Omental fat pad (tissue), 4 donors: ENCODE measurements at places on chromosomes 5 and 9. TPM values are rescaled to one million over a fixed set of nuclear protein-coding genes. Genes with fewer than 3 reads are reported as not detected.

DNA sequence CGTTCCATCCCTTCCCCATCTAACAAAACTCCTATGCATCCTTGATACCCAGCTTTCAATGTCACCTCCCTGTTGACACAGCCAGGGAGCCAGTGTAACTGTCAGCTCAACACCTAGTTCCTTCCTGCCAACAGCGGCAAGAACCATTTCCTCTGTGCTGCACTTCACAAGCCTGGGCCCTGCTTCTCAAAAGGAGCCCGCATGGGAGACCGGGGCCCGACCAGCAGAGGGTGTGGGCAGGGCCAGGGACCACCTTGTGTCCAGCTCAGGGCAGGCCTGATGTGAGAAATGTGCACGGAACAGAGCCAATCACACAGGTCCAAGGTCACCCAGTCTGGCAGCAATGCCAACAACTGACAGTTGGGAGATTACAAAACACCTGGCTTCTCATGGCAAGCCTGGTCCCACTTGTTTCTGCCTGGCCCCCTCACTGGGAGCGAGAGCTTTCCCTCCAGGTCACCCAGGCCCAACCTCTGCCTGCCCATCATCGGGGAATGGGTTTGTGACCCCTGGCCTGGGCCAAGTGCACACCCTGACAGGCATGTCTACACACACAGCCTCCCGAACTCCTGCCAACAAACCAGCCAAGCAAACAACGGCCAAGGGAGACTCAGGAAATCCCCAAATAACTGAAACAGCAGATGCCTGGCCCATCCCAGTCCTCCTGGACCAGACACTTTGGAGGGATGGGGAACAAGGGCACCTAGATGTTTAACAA, 3.1 kb downstream of the RNF44 start:
- DNase-seq, result no peak

DNA sequence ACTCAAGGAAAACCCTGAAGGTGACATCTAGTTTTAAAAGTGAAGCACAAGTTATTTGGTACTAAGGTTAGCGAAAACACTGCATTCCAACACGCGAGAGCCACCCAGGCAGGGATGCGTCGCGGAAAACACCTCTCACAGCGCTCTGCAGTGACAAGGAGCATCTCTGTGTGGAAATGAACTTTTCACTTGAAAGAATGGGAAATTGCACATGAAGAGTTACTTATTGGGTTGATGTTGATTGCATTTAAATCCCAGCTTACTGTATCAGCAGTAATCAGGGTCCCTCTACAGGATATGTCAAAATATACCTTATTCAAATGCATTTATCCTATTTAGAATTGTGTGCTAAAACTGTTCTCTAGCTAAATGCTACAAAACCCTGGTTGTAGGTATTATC, 144.4 kb downstream of the BNC2 start:
- no peak for DNase-seq

GRCh38 chr5:96957254-96958049, 21.6 kb downstream of the LNPEP start:
- no peak for DNase-seq

DNA sequence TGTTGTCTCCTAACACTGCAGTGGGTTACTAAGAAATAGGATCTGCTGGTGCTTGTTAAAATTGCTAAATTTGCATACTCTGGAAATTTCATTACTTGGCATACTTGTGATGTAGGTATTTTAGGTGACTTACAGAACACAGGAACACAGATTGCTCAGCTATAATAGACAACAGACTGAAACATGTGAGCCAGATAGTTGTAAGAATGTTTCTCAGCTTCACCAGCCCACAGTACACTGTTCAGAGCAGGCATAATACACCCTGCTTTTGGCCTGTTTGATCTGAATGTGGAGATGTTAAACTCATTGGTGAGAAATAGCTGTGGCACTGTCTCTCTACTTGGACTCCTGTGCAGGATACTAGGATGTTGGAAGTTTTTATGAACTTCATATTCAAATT, 275.7 kb downstream of the CSNK1G3 start:
- no peak for DNase-seq

GRCh38 chr5:163310997-163311396, 126.4 kb upstream of the CCNG1 start:
- DNase-seq, result no peak

PTGES gene
- total RNA-seq, result 12.4 TPM

MYOZ3 gene
- total RNA-seq, result 0.56 TPM

INSL6 gene
- total RNA-seq, result not detected

PIP5K1B gene
- total RNA-seq, result 14.3 TPM

DNAJC25 gene
- total RNA-seq, result 10.4 TPM

CCDC112 gene
- 9.1 TPM for total RNA-seq

DNA sequence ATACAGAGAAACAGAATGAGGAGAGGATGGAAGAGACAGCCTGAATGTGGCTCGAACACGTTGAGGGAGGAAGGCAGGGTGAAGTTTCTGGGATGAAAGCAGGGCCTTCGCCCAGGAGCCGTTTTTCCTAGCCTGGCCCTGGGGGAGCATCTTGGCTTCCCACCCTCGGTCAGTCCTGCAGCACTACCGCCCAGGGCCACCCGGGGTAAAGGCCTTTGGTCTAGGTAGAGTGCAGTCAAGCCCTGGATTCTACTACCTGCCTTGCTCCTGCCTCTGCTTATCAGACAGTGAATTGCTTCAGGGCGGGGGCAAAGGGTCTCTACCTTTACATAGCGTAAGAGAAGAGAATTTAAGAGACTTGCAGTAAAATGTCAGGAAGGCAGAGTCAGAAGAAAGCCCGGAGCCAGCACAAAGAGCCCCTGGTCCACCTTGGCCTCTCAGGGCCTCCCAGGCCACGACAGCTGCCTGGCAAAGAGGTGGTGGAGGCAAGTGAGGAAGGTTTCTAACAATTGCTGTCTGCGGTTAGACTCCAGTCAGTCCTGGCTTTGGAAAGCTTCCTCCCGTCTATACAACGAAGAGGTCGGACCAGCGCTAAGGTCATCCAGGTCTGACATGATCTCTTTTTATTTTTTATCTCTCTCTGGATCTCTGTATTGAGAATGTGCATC, 17.9 kb downstream of the COL15A1 start:
- DNase-seq, result no peak

TRPM6 gene
- total RNA-seq, result 1.9 TPM

DNA sequence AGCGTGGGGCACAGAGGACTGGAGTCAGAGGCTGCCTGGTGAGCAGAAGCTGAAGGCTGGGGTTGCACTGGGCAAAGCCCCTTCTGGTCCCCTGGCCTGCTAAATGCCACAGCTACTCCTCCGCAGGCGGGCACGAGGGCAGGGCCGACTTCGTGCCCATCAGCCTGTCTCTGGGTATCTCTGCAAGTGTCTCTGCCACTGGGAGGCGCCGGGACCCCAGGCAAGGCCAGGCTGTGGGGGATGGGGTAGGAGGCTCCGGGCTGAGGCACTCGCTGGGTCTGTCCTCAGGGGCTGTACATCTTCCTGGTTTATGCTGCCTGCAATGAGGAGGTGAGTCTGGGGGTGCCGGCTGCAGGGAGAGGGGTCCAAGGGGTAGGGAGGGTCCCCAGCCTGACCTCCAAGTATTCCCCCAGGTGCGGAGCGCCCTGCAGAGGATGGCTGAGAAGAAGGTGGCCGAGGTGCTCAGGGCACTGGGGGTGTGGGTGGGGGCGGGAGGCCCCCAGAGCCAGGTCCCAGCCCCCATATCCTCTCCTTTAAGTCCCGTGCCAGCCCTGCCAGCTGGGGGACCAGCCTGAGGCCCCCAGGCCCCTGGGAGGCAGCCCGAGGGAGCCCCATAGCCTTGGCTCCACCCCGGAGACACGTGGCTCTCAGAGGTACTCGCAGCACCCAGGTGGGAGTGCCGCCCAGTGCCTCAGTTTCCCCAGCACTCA, 25.1 kb downstream of the ADGRD2 start:
- no peak for DNase-seq

SYNPO gene
- 33.4 TPM for total RNA-seq

PCDHB12 gene
- total RNA-seq, result 4.4 TPM

- DNase-seq, result no peak
Observed at GRCh38 chr9:96447406-96447805, 2.6 kb upstream of the HABP4 start.

GPRIN1 gene
- total RNA-seq, result 1.0 TPM

PCAT7 gene
- total RNA-seq, result not detected

CSF1R gene
- 61.3 TPM for total RNA-seq

DHX29 gene
- total RNA-seq, result 23.0 TPM

DNA sequence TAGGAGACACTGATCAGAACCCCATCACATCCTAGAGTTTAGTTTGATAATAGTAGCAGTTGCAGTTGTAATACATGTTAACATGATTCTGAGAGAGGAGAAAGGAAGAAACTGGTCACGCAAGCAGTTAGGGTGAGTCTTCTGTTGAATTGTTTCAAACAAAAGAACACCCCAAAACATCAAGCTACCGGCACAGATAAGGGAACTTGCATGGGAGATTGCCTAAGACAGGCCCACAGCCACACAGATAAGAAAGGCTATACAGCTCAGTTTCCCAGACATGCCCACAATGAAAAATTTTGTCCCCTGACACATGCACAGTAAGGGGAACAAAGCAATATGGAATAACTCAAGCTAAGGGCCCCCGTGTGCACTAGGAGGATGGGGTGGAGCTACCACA, 15.9 kb downstream of the HSPB3 start:
- DNase-seq, result no peak

FOXD4L4 gene
- total RNA-seq, result not detected

MOB3B gene
- 11.5 TPM for total RNA-seq

GRCh38 chr5:161269125-161269524, 277.4 kb downstream of the GABRB2 start:
- no peak for DNase-seq

NR5A1 gene
- not detected for total RNA-seq

DNA sequence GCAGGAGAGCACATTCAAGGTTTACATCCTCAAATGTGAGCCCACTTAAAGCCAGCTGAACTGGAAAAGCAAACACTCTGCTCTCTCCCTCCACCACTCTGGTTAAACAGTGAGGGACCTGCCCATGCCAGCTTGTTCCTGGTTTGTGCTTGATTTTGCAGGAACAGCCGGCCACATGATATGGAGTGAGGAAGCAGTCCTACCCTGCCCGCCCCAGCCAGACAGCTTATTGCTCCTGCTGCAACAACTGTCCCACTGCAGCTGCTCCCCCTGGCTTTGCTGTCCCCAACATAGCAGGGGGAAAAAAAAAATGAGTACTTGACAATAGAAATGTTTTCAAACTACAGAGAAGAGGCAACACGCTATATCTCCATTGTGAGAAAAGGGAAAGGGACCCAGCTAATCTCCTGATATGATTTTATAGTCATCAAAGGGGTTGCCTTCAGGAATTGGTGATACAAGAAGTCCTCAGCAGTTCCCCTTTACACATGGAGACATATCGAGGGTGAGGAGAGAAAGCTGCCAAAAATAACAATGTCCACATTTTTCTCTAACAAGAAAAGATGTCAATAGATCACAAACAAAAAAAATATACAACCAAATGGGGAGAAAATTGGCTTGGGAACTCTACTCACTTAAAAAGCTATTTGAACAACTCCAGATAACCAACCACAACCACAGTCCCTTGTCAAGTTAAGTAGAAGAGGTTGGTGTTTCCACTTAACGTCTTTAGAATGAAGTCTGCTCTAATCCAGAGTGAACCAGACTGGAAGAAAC, 4.6 kb downstream of the MYO10 start:
- no peak for DNase-seq

DNA sequence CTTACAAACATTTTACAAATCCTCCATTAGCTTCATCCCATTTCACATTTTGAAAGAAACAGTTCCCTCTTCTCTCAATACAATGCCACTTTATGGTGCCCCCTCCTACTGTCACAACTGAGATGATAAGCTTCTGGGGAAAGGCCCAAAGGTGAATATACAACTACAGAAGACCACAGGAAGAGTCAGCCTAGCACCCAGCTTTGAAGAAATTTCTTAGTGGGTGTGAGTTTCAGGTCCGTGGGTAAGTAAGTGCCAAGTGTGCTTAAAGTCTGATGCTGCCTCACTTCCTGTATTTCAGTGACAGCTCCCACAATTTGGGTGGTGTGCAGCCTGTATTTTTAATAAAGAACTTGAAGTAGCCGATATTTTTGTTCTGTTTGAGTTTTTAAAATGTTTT, 68.1 kb downstream of the ARHGEF28 start:
- DNase-seq, result no peak
